LHCN-M2 (cell line): ENCODE measurements at places on chromosomes 6 and 20.

DNA sequence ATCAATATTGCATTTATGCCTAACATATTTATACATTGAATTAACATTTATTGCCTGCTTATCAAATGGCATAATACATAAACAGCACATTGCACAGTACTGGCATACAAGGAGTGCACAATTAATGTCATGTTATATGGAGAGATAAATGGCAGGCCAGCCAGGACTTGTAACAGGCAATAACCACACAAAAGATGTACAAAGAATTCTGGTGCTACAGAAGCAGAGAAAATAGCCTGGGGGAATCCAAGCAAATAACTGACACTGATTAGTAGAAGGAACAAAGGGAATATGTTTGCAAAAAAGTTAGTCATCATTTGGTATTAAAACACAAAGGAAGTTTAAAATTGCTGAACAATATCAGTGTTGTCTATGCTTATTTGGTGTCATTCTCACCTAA is 27.3 kb downstream of the COL21A1 start:
- no peak for DNase-seq

- DNase-seq = no peak
Observed at GRCh38 chr6:42375007-42375635, 76.6 kb downstream of the TRERF1 start.

DNA sequence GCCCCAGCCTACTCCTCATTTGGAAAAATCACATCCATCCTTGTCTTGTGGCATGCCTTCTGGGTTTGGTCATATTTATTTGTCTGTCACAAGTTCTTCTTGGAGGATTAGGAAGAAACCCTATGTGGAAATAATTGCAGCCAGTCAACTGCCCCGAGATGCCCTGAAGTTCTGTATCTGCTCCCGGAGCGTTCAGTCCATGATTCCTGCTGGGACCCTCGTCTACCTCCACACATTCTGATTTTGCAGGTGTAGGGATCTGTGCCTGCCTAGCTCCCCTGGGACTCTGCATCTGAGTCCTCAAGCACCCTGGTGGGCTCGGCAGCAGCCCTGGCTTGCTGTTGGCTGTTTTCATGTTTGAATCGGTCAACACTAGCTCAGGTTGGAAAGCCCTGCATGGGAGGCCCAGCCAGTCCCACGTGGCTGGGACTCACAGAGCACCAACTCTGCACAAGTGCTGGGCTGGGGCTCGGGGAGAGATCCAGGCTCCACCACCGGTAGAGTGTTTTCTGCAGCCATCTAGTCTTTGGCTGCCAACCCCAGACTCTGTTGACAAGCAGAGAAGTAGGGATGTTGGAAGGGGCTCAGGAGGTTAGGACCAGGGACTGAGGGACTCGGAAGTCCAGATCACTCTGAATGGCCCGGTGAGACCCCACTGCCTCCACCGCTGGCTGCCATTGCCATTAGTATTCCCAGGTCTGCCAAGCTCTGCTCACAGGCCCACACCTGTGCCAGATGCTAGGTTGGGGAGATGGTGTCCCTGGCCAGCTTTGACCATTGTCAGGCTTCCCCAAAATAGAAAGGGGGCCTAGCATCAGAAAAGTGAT is 183.5 kb upstream of the CST7 start:
- no peak for DNase-seq

DNA sequence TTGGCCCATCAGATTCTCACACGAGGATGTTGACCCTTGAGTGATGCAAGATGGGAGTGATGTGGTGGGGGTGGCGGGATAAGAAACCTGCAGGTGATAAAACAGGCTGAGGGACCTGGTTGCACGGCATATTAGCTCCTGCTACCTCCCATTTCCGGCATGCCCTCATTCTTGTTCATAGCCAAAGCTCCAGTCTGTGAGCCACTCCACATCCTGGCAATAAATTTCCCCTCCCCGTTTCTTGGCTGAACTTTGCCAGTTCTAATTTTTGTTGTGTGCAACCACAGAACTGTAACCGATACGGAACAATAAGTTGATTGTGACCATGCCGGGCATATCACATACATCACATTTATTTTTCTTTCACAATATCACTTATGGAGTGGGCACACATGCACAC is 41.6 kb upstream of the NFATC2 start:
- DNase-seq = no peak

- no peak for DNase-seq
Observed at GRCh38 chr20:63648190-63648589, 5.0 kb downstream of the STMN3 start.
